BJ (cell line): ENCODE measurements at places on chromosomes 1 and 21. TPM values are rescaled to one million over a fixed set of nuclear protein-coding genes. Genes with fewer than 3 reads are reported as not detected.

SOX13 gene
- polyA plus RNA-seq, result 6.2 and 9.5 TPM in 2 replicates

EPRS1 gene
- polyA plus RNA-seq, result 88.7 and 142 TPM in 2 replicates

LACTBL1 gene
- not detected in 2 replicates for polyA plus RNA-seq

ARHGEF16 gene
- 0.04 TPM in 2 replicates for polyA plus RNA-seq

GRCh38 chr1:244576259-244576892 is 76.5 kb upstream of the DESI2 start:
- no peak for DNase-seq

- no peak for DNase-seq
Observed at GRCh38 chr1:43779266-43779665, 71.9 kb downstream of the ST3GAL3 start.

DNA sequence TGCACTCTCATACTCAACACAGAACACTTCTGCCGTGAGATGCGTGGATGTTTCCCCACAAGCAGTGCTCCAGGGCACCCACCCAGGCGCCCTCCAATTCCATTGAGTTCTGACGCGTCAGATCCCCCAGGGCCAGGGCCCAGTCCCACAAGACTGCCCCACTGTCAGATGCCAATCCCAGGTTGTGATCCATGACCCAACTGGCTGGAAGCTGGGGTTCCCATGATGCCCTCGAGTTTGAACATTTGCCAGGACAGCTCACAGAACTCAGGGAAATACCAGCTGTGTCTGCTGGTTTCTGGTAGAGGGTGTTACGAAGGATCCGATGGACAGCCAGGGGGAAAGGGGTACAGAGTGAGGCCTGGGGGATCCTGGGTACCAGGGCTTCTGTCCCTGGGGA is 58.4 kb downstream of the AGPAT3 start:
- no peak for DNase-seq

- DNase-seq, result no peak
Observed at GRCh38 chr1:113659035-113659434, 100.3 kb downstream of the PHTF1 start.

GRCh38 chr1:5906116-5906515 is 86.1 kb downstream of the NPHP4 start:
- no peak for DNase-seq

GRCh38 chr21:40047211-40047610 is 180.0 kb downstream of the PCP4 start:
- no peak for DNase-seq

DNA sequence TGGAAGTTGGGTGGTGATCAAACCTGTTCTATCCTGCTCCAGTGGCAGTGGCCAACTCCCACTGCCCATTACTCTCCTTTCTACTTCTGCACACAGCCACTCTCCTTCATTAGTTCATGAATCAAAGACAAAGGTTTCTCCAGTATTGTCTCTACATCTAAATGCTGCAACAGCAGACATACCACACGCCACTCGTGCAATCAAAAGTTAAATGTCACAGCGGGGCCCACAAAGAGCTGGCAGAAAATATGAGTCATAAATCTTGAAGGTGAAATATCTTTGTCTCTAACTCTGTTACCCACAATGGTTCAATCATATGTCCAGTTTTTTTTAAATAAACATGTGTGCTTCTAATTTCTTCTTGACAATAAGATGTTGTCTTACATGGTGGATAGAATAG is 13.3 kb downstream of the APCS start:
- no peak for DNase-seq

GRCh38 chr1:42479621-42480020 is 16.5 kb downstream of the CCDC30 start:
- DNase-seq, result no peak

- no peak for DNase-seq
Observed at GRCh38 chr1:86409416-86410021, 13.4 kb upstream of the ODF2L start.
